ENCODE measurements at places on chromosomes 7 and 10.

DNA sequence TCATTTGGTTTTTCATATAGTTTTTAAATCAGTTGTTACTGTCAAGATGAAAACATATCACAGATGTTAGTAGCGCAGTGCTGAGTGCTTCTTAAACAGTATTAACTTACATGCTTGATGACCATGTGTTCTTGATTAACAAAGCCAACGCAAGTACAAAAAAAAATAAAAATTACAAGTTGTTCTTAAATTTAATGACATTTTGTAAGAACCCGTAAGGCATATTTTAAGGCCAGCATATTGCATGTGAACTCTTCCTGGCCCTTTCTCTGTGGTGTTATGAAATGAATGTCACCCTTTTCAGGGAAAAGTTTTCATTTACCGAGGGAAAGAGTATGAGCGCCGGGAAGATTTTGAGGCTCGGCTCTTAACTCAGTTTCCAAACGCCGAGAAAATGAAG lies 140.4 kb upstream of the NPS start:
- DNase-seq, result no peak

GRCh38 chr10:97849687-97850402 lies at the start of gene GOLGA7B:
GOLGA7B (plus strand) TSS chr10:97849843; CDS start chr10:97850304, 461 bp downstream.
- peak; percentile 76 for DNase-seq

GRCh38 chr10:111996103-111996502 lies 187.5 kb downstream of the GPAM start:
- no peak for DNase-seq

GRCh38 chr10:121518333-121518732 lies 79.9 kb downstream of the FGFR2 start:
- no peak for DNase-seq

DNA sequence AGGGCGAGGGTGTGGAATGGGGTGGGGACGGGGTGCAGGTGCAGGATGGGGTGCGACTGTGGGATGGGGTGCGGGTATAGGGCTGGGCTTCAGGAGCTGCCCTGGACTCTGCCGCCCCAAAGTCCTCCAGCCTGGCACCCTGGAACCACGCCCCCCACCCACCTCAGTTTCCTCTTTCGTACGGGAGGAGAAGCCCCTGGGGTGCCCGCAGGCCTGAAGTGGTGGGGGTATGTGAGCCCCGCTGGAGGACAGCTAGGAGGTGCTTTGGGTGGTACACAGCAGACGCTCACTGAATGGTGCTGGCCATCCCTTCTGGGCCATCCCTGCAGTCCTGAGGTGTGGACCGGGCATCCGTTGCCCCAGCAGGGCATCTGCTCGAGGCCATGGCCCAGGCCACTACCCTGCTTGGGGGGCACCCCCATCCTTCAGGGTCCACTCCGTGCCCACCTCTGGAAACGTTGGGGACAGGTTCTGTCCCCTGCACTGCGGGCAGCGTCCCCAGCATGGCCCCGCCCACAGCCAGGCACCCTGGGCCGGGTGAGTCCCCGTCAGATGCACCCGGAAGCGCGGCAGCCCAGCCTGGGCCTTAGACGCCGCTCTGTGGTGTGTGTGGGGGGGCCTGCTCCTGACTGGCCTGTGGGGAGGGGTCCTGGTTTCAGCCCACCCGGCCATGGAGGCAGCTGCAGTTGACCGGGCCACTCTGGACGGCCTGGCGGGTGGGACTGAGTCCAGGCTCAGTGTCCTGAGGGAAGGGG lies 41.6 kb downstream of the UNCX start:
- no peak for DNase-seq

DNA sequence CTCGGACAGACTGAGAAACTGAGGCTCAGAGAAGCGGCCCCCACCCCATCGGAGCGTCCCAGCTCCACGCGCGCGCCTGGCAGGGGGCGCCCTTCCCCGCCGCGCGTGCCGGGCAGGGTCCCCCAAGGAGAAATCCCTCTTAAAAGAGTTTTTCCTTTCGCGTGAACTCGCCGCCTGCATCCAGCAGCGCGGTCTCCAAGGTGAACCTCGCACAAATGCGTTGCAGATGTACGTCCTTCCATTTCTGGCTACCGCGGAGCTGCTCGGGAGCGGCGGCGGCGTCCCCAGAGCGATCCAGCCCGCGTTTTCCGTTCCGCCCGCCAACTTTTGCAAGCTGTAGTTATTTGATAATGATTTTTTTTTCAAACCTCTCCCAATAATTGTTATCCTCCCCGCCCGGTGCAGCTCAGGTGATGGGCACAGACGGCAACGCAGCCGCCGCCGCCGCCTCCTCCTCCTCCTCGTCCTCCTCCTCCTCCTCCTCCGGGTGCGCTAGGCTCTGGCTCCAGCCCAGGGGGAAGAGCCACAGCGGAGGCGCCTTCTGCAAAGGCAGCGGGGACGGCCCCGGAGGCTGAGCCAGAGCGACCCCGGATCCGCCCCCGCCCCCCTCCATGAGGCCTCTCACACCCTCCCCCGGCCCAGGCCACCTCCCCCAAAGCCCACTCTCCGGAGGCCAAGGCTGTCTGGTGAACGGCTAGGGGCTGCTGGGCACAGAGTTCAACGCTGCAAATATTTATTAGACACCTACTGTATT lies 74.0 kb upstream of the CUX1 start:
- peak; percentile 82 for DNase-seq
